ENCODE measurements at places on chromosomes 1 and 21.

GRCh38 chr1:186483561-186483960, 22.6 kb upstream of the PDC start:
- no peak for DNase-seq

DNA sequence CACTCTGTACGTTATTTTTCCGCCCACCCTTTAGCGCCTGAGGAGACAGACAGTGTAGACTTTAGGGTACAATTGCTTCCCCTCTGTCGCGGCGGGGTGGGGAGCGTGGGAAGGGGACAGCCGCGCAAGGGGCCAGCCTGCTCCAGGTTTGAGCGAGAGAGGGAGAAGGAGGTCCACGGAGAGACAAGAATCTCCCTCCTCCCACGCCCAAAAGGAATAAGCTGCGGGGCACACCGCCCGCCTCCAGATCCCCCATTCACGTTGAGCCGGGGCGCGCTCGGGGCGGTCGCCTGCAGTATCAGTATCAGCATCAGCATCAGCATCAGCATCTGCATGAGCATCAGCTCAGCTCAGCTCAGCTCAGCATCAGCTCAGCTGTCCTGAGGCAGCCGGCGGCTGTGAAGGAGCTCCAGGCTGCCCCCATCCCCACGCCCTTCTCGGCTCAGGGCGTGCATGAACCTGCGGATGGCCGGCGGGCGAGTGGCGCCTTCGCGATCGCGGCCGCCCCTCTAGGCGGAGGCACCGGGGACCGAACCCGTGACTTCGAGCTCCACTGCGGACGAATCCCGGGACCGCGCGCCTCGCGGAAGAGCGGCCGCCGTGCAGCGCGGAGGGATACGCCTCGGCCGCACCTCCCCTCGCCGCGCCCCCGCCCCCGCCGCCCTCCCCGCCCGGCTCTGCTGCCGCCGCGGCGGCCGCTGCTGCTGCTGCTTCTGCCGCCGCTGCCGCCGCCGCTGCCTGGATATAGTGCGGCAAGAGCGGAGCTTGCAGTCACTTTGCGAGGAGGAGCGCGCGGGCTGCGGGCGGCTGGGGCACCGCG, at the start of gene NCAM2:
TSS of gene NCAM2 (plus strand) at position 774 of the 820 bp plus-strand sequence.
- no peak for DNase-seq

DNA sequence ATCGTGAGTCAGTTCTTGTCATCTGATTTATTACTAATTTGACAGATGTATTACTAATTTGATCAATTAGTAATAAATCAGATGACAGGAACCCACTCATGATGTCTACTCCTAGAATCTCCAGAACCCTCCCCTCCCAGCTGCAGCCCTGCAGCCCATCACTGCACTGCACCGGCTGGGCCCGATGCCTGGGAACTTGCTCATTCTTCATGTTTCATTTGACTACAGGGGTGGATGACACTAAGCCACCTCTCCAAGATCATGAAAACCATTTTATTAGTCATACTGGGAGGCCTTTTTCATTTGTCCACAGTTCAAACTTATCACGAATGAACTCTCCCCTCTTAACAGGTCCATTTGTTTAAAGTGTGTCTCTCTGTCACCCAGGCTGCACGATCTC, 41.0 kb downstream of the KCNH1 start:
- no peak for DNase-seq

- no peak for DNase-seq
These were observed 70.3 kb upstream of the TINAGL1 start for GRCh38 chr1:31505911-31506497.

DNA sequence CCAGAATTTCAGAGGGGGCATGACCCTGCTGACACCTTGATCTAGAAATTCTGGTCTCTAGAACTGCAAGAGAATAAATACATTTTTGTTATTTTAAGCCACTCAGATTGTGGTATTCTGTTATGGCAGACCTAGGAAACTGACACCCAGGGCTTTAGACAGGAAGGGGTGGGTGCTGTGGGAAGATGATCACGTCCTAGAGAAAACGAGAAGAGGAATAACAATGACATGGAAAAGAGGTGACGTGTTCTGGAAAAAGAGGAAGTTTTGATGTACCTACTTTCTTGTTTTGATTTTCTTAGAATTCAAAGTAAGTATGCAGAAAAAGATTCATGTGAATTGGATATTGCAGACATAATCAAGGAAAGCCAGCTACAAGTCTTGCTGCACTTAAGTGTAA, 232.9 kb upstream of the RUNX1 start:
- no peak for DNase-seq

DNA sequence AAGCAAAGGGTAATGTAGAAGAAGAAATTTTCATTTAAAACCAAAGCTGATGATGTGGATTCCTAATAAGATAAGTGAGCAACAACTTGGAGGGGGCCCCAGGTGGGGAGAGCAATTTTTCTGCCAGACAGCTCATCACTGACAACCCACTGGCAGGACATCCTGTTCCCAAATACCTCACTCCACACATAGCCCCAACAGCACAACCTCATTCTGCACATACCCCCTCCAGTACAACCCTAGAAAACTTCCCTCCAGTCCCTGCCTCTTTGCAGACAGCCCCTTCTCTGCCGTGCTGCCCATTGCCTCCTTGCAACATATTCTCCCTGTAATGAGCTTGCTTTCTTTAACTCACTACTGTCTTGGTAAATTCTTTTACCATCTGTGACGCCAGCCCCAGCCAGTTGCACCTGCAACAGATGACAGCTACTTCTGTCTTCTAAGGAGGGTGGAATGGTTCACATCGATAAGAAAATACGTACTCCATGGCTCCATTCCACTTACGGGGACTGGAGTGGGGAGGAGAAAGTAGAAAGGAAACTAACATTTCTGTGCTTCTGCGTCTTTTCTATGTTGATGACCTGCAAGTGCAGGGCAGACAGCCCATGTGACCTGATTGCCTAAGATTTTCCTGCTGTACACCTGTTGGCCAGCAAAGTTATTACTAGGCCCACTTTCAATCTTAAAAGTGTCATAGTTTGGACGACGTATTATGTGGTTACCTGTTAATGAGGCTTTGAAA, 14.7 kb downstream of the RHEX start:
- no peak for DNase-seq

Data from G401 (cell line).